T-helper 1 cell treated with Interleukin-12 subunit alpha and Interleukin-12 subunit beta and Interleukin-4 antibody, amounts not matched to agents 30 ng/mL and 1 ng/mL, for 36 hours (primary cell): ENCODE measurements at places on chromosomes 4 and X. TPM values are rescaled to one million over a fixed set of nuclear protein-coding genes. Genes with fewer than 3 reads are reported as not detected.

Gene ZNF185
- total RNA-seq: 1.0 and 1.1 TPM in 2 replicates

Gene CDKL5
- total RNA-seq: 0.68 and 1.2 TPM in 2 replicates

Gene TRO
- total RNA-seq: 1.5 and 1.8 TPM in 2 replicates

Gene CDKL2
- 0.49 and 0.66 TPM in 2 replicates for total RNA-seq

Gene TRIM61
- total RNA-seq: 2.5 and 5.1 TPM in 2 replicates

Gene ZNF157
- 0.15 and 0.20 TPM in 2 replicates for total RNA-seq

Gene FGF13
- total RNA-seq: not detected in 2 replicates

Gene SMIM43
- 0.15 TPM in 1 of 2 replicates, not detected in the other for total RNA-seq

Gene MAGEB17
- not detected in 2 replicates for total RNA-seq

Gene FAM114A1
- 0.71 and 0.86 TPM in 2 replicates for total RNA-seq

Gene AFP
- total RNA-seq: not detected in 2 replicates

Gene AFM
- total RNA-seq: not detected in 2 replicates

Gene HS6ST2
- 0.66 and 1.3 TPM in 2 replicates for total RNA-seq

Gene FOXO4
- total RNA-seq: 11.0 and 11.3 TPM in 2 replicates

Gene NOP14
- total RNA-seq: 64.0 and 64.2 TPM in 2 replicates

Gene TLR8
- total RNA-seq: not detected in 2 replicates

Gene PNMA3
- total RNA-seq: 2.4 and 2.7 TPM in 2 replicates

Gene ZCCHC18
- total RNA-seq: 0.34 and 0.90 TPM in 2 replicates

Gene NUDT11
- 0.71 and 1.2 TPM in 2 replicates for total RNA-seq

Gene ESX1
- total RNA-seq: not detected in 2 replicates

Gene NR3C2
- 0.83 and 0.85 TPM in 2 replicates for total RNA-seq

Gene MORF4L2
- 120 and 134 TPM in 2 replicates for total RNA-seq

Gene THAP6
- total RNA-seq: 17.7 and 17.8 TPM in 2 replicates

Gene PCDH18
- total RNA-seq: 0.05 and 0.15 TPM in 2 replicates

Gene PLXNB3
- 0.34 and 0.80 TPM in 2 replicates for total RNA-seq

Gene DCAF8L2
- total RNA-seq: not detected in 2 replicates

Gene C4orf50
- 1.9 and 2.3 TPM in 2 replicates for total RNA-seq

Gene RNF128
- not detected in 2 replicates for total RNA-seq

Gene SMR3B
- not detected in 2 replicates for total RNA-seq

Gene ATP1B4
- not detected in 2 replicates for total RNA-seq

Gene RADX
- total RNA-seq: 5.4 and 7.5 TPM in 2 replicates

Gene BBS12
- total RNA-seq: 2.7 and 3.2 TPM in 2 replicates

Gene OPHN1
- total RNA-seq: 0.02 TPM in 2 replicates

Gene TAF1
- total RNA-seq: 40.9 and 47.2 TPM in 2 replicates

Gene LEF1
- total RNA-seq: 207 and 215 TPM in 2 replicates

Gene JADE3
- total RNA-seq: 0.63 and 1.2 TPM in 2 replicates

Gene CLDN34
- not detected in 2 replicates for total RNA-seq

Gene VBP1
- total RNA-seq: 62.7 and 68.8 TPM in 2 replicates

Gene CSAG2
- not detected in 2 replicates for total RNA-seq

Gene IQCM
- not detected in 2 replicates for total RNA-seq

Gene DMP1
- total RNA-seq: not detected in 2 replicates

Gene DCLK2
- 0.05 and 0.15 TPM in 2 replicates for total RNA-seq

Gene H2BW1
- not detected in 2 replicates for total RNA-seq

Gene UGT2B11
- not detected in 2 replicates for total RNA-seq

Gene GPRASP1
- total RNA-seq: 0.54 and 0.56 TPM in 2 replicates

Gene SH3D19
- not detected in 2 replicates for total RNA-seq

Gene EREG
- total RNA-seq: not detected in 2 replicates

Gene DDX53
- total RNA-seq: not detected in 2 replicates

Gene HOPX
- 93.4 and 96.6 TPM in 2 replicates for total RNA-seq

Gene HTN3
- total RNA-seq: not detected in 2 replicates

Gene ADH1A
- total RNA-seq: not detected in 2 replicates

Gene CDK16
- total RNA-seq: 49.9 and 57.9 TPM in 2 replicates

Gene HNRNPH2
- 44.4 and 46.4 TPM in 2 replicates for total RNA-seq

Gene ATP7A
- 10.5 and 12.1 TPM in 2 replicates for total RNA-seq

Gene HTR2C
- total RNA-seq: not detected in 2 replicates
